ENCODE measurements at places on chromosomes 6 and 20. TPM values are rescaled to one million over a fixed set of nuclear protein-coding genes. Genes with fewer than 3 reads are reported as not detected.

Gene BPIFB1
- total RNA-seq: not detected

GRCh38 chr6:39941138-39941537 lies 6.9 kb upstream of the MOCS1 start:
- no peak for DNase-seq

DNA sequence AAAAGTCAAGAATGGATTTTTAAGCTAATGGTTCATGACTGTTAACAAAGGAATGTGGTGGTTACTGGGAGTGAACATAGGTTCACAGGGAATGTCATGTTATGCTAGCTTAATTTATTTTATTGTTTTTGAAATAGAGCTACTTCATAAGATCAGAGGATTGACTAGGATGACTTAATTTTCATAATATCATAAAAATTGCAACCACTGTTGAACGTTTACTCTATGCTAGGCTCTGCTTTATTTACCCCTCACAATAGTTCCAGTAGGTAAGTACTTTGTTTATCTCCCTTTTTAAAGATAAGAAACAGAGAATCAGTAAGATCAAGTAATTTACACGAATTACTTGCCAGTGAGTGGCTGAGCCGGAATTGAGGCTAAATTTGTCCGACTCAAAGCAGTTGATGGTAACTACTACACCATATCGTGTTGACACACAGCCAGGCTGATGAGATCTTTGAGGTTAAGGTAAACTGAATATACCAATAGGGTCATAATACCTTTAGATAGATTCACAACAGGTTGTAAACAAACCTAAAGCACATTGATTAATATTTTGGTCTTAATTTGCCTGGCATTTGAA lies 194.6 kb upstream of the CITED2 start:
- DNase-seq: no peak

- no peak for DNase-seq
Measured at GRCh38 chr6:29760328-29760727, 37.1 kb downstream of the HLA-F start.

Gene PGBD1
- total RNA-seq: 7.1 TPM

- DNase-seq: no peak
Measured at GRCh38 chr6:747921-748320, 55.0 kb upstream of the EXOC2 start.

Gene JPH2
- 2.9 TPM for total RNA-seq

Gene GPX5
- not detected for total RNA-seq

- DNase-seq: no peak
Measured at GRCh38 chr20:7347409-7347808, 579.9 kb downstream of the BMP2 start.

Gene FAM83C
- total RNA-seq: not detected

All from epithelial cell of proximal tubule (primary cell).